ENCODE measurements at places on chromosomes 16 and 17. TPM values are rescaled to one million over a fixed set of nuclear protein-coding genes. Genes with fewer than 3 reads are reported as not detected.

DNA sequence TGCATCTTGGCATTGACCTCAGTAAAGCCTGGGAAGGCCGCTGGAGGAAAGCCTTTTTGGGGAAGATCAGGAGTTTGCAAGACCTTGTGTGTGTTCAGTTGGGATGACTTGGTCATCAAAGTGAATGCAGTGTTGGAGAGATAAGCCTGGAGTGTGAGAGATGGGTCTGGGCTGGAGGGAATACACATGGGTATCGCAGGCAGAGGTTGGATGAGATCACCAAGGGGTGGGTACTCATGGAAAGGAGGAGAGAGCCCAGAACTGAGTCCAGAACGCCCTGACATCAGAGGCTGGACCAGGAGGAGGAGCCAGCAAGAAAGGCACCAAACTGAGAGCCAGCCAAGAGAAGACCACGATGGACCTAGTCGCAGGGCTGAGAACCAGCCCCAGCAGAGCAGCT, 35.2 kb downstream of the SDK2 start:
- no peak for DNase-seq

- no peak for DNase-seq
Measured at GRCh38 chr17:45368651-45369050, 51.8 kb upstream of the MAP3K14 start.

CTRB1 gene
- 3.4 TPM for total RNA-seq

KRTAP17-1 gene
- not detected for total RNA-seq

BORCS6 gene
- 14.0 TPM for total RNA-seq

- DNase-seq: peak; percentile 1
Measured at GRCh38 chr16:50509521-50510341, 38.5 kb upstream of the NKD1 start.

- DNase-seq: peak; percentile 32
Measured at GRCh38 chr17:57044976-57045867, 39.8 kb upstream of the AKAP1 start.

- no peak for DNase-seq
Measured at GRCh38 chr16:65875381-65876055, 491.0 kb upstream of the CDH5 start.

DNA sequence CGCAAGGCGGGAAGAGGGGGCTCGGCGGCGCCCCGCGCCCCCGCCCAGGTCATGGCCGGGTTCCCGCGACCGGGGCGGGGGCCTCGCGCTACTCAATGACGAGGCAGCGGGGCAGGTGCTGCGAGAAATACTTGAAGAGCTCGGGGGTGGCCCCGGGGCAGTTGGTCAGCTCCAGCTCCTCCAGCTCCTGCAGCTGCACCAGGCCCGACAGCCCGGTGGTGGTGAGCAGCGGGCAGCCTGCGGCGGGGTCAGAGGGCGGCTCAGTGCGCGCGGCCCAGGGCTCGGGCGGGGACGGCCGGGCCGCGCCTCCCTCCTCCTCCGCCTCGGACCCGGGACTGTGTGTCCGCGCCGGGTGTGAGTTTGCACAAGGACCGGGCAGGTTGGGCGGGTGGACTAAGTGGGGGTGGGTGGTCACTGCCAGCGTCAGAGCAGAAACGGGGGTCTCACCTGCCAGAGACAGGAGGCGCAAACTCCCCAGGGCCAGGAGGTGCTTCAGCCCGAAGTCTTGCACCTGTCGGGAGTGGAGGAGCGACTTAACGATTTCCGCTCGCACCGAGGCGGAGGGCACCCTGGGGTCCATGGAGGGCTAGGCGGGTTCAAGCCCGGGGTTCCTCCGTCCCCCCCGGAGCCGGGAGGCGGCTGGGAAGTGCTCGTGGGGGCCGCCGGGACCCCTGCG, 4.1 kb upstream of the WDR24 start:
- no peak for DNase-seq

Measured in myocyte (in vitro differentiated cells).